ENCODE measurements at places on chromosomes 11 and 22. TPM values are rescaled to one million over a fixed set of nuclear protein-coding genes. Genes with fewer than 3 reads are reported as not detected.

RFPL3 gene
- not detected for total RNA-seq

CNIH2 gene
- total RNA-seq = 23.9 TPM

OR52H1 gene
- total RNA-seq = 0.40 TPM

SOX10 gene
- total RNA-seq = 41.4 TPM

CXCR5 gene
- not detected for total RNA-seq

APOBEC3G gene
- 9.5 TPM for total RNA-seq

DERL3 gene
- 3.6 TPM for total RNA-seq

OR51V1 gene
- total RNA-seq = not detected

BACE1 gene
- 34.8 TPM for total RNA-seq

HPX gene
- total RNA-seq = 0.89 TPM

SMC1B gene
- not detected for total RNA-seq

RCOR2 gene
- total RNA-seq = 3.0 TPM

GRM5 gene
- 19.7 TPM for total RNA-seq

ALX4 gene
- total RNA-seq = 0.30 TPM

DNA sequence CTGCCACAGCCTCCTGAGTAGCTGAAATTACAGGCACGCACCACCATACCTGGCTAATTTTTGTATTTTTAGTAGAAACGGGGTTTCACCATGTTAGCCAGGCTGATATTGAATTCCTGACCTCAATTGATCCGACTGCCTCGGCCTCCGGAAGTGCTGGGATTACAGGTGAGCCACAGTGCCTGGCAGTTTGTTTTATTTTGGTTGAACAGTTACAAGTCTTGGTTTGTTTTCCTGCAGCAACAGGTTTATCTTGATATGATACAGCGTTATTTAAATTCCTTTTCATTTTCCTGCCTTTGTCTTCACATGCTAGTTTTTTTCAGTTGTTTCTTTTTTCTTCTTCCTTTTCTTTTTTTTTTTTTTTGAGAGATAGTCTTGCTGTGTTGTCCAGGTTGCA lies 4.0 kb upstream of the SLC3A2 start:
- no peak for DNase-seq

- DNase-seq = peak; percentile 25
Observed at GRCh38 chr22:34973016-34973415, 92.9 kb upstream of the ISX start.

DNA sequence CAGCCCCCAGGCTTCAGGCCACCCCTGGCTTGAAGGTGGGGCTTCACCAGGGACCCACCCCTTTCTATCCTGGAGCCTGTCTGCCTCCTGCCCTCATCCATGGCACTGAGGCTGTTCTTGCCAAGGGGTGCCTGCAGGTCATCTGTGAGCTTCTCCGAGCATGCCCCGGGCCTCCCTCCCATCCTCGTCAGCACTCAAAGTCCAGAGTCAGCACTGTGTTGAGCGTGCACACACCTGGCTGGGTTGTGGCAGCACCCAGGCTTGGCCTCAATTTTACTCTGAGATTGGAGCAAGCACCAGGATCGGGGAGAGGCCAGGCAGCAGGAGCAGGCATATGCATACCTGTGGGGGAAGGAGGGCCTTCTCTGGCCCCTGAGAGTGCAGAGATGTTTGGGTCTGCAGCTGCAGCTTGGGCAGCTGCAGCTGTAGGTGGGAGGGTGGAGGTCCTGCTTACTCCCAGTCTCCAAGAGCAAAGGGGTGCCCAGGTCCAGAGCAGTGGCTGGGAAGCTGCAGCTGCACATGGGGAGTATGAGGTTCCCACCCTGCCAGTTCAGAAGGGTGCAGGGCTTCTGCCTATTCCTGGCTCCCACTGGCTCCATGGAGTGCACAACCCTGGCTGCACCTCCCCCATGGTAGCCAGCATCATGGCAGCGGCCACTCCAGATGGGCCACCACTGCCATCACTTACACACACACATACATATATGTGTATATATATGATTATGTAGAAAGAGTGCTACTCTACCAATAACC lies 488.7 kb downstream of the JRKL start:
- no peak for DNase-seq

DNA sequence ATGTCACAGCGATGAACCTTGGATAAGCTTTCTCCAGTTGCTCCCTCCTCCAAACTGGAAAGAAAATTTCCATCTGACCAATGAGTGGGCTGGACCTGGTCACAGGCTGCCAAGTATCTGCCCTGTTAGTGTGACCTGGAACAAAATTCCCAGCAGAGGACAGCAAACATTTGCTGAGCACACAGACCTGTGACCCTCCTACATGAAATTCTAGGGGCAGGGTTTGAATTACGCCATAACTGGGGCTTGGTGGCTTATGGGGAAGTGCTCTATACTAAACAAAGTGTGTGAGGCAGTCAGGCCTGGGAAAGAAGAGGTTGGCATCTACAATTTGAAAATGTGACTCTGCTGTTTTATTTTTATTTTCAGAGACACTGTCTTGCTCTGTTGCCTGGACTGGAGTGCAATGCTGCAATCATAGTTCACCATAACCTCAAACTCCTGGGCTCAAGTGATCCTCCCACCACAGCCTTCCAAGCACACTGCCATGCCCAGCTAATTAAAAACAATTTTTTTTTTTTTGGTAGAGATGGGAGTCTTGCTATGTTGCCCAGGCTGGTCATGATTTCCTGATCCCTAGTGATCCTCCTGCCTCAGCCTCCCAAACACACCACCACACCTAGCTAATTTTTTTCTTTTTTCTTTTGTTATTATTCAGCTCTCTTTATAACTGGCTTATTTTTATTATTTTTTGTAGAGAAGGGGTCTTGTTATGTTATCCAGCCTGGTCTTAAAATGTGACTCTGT lies 13.6 kb upstream of the XBP1 start:
- DNase-seq = no peak

GRCh38 chr11:72684236-72684912 lies 10.2 kb upstream of the PDE2A start:
- DNase-seq = no peak

- no peak for DNase-seq
Observed at GRCh38 chr22:43129426-43130425, 13.5 kb downstream of the MCAT start.

GRCh38 chr22:30574997-30575671 lies 669 bp upstream of the GAL3ST1 start:
- peak; percentile 34 for DNase-seq

GRCh38 chr11:133559382-133559781 lies 27.1 kb upstream of the OPCML start:
- no peak for DNase-seq

GRCh38 chr11:34630544-34630943 lies 9.7 kb downstream of the EHF start:
- peak; percentile 37 for DNase-seq

DNA sequence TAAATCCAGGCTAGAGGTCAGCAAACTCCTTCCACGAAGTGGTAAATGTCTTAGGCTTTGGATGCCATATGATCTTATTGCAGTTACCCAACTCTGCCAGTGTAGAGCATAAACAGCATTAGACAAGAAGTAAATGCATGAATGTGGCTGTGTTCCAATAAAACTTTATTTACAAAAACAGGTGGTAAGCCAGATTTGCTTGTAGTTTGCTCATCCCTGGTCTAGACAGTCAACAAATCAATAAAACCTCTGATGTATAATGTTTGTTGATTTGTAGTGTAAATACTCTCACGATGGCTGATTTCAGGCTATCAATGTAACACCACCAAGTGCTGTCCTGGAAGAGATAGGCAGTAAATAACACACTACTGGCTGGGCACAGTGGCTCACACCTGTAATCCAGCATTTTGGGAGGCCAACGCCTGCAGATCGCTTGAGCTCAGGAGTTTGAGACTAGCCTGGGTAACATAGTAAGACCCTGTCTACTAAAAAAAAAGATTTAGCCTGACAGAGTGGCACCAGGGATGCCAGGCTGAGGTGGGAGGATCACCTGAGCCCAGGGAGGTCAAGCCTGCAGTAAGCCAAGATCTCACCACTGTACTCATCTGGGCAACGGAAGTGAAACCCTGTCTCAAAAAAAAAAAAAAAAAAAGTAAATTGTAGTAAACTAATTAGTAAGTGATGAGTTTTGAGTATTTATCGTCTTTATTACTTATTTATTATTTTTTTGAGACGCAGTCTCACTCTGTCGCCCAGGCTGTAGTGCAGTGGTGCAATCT lies 6.9 kb upstream of the CATSPER1 start:
- no peak for DNase-seq

GRCh38 chr11:61144511-61145179 lies 16.6 kb downstream of the VPS37C start:
- no peak for DNase-seq

DNA sequence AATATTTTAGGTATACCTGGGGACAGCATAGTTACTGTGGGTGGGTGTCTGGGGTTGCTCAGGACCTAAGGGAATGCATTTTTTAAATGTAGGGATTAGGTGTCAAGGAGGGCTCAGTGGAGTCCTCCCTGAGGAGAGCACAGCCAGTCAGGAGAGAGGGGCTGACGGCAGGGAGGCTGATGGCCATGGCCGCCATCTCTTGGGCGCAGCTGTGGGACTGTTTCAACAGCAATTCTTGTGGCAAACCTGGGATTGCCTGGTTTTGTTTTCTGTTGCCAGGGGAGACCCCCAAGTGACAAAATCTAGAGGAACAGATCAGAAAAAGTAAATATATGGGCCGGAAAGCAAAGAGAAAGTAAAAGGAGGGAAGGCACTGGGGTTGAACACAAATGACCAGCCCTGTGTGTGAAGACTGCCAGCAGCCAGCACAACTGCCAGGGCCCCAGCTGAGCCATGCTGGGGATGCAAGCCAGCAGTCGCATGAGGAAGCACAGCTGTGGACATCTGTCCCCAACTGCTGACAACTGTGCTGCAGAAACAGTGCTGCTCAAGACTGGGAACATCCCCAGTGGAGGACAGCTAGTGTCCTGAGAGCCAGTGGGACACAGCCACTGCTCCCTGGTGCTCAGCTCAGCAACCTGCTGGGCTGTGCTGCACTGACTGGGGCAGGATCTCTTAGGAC lies 10.5 kb downstream of the MIF start:
- no peak for DNase-seq

DNA sequence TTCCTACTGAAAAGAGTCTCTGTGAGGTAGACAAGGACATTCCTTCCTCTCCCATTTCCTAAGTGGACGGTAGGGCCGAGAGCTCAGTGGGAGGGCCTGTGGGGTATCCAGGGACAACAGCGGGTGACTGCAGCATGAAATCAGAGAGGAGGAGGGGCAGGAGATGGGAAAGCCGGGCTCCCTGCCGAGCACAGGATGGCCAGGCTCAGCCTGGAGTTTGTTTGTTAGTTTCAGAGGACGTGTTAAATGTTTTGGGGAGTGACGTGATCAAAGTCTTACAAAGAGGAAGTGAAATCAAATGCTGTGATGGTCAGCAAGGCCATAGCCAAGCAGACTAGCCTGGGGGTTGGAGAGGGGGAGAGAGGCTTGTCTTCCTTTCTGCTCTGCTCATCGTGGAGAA lies 152.7 kb downstream of the ADAMTS15 start:
- DNase-seq = no peak

DNA sequence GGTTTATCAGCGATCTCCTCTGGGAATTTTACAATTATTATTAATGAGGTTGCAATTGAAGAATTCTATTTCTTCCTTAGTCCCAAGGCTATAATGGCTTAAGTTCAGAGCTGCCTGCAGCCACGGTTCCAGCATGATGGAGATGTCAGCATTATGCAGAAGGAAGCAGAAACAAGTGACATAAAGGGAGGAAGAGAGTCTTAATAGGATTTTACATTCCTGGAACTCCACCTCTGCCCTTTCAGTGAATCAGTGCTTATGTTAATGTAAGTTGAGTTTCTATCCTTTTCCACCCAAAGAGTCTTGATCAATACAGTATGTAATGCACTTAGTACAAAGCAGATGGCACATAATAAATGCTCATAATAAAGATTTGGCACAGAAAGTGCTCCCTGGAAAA lies 11.6 kb upstream of the NRGN start:
- DNase-seq = no peak

- no peak for DNase-seq
Observed at GRCh38 chr11:123362186-123362585, 67.9 kb upstream of the GRAMD1B start.

GRCh38 chr11:17432002-17432401 lies 43.5 kb upstream of the KCNJ11 start:
- no peak for DNase-seq

DNA sequence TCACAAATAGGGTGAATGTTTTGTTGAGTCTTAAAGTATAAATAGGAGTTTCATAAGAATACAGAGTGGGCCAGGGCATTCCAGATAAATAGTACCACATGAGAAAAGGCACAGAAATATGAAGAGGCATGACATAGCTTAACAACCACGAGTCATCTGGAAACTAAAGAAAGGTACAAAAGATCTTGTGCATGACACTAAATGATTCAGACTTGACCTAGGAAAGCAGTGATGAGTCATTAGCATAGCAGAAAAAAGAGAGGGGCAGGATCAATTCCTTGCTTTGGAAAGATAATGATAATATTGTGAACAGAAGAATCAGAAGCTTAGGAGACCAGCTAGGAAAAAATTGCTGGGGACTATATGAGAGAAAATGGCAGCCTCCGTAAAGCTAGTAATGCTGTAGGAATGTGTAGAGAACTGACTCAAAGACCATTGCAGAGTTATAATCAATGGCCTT lies 47.6 kb upstream of the FIBIN start:
- DNase-seq = no peak

- DNase-seq = no peak
Observed at GRCh38 chr11:112364962-112365481, 104.4 kb upstream of the PLET1 start.

DNA sequence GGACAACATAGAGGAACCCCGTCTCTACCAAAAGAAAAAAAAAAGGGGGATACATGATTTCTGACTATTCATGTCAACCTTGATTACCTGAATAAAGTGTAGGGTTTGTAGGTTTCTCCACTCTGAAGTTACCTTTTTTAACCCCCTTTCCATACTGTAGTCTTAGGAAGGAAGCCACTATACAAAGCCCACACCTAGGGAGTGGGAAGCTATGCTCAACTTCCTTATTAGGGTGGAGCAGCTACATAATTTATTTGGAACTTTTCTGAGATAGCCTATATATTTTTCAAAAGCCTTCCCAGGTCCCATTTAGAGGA lies 582 bp upstream of the ATP6V1E1 start:
- DNase-seq = no peak

- no peak for DNase-seq
Observed at GRCh38 chr11:34988294-34989255, 72.2 kb downstream of the PDHX start.

- no peak for DNase-seq
Observed at GRCh38 chr22:23750367-23750713, 572 bp downstream of the ZNF70 start.

DNA sequence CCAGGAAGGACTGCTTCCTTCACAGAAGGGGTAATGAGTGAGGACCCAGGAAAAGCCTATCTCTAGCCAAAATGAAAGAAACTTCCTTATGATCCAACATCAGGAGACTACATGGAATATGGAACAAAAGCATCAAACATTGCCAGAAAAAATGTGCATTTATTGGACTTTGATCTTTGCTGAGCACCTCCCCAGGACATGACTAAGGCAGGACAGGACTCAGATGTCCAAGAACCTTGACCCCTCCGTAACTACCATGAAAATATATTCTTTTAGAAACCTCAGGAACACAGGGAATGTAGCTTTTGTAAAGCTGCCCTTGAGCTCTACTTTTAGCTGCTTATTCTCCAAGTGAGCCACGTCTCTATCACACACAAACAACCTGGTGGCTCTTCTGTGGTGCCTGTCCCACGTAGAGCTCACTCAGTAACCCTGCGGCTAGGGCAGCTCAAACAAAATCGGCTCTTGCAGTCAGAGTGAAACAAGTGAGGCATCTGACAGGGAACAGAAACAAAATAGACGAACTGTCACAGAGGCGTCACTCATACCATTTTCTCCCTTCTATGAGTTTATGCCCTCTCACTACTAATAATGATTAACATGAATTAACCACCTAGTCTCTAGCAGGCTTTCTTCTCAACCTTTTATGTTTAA lies 471.5 kb upstream of the API5 start:
- DNase-seq = no peak

Data from spinal cord (tissue), 10 donors.